ENCODE measurements at places on chromosomes 2 and 18.

DNA sequence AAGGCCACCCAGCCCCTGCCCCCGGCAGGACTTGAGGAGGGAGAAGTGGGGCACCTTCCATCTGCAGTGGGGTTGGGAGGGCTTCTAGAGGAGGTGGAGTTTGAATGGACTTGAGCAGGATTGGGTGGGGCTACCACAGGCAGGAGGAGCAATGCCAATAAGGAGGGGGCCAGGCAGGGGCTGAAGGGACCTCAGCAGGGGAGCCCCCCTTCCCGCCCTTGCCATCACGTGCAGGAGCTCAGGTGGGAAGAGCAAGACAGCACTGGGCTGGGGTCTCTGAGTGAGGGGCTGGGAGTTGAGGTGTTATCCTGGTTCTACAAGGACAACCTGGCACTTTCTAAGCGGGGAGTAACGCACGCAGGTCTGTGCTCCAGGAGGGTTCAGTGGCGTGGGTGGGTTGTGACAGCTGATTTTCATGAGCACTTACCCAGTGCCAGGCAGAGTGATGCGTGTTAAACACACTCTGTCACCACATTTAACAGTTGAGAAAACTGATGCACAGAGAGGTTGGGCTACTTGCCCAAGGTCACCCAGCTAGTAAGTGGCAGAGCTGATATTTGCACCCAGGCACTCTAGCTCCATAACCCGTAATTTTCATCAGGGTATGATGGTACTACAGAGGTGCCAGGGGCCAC lies 4.8 kb downstream of the CHRND start:
- DNase-seq: no peak

- no peak for DNase-seq
Measured at GRCh38 chr2:144517866-144518747, 1.8 kb downstream of the ZEB2 start.

GRCh38 chr2:134479696-134480330 lies 225.9 kb downstream of the MGAT5 start:
- no peak for DNase-seq

DNA sequence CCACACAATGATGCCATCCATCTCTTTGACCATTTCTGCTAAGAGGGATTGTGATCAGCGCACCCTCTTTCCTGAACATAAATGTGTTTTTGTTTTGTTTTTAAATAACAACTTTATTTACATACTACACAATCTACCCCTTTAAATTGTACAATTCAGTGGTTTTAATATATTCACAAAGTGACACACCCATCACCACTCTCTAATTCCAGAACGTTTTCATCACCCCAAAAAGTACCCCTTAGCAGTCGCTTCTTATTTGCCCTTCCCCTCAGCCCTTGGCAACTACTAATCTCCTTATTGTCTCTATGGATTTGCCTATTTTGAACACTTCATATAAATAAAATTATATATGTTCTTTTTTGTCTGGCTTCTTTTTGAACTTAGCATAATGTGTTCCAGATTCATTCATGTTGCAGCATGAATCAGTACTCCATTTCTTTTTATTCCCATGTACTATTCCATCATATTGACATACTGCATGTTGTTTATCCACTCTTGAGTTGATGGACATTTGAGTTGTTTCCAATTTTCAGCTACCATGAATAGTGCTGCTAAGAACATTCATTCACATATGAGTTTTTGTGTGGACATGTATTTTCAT lies 150.9 kb upstream of the NABP1 start:
- DNase-seq: no peak

GRCh38 chr2:168490946-168491605 lies 35.0 kb downstream of the CERS6 start:
- no peak for DNase-seq

DNA sequence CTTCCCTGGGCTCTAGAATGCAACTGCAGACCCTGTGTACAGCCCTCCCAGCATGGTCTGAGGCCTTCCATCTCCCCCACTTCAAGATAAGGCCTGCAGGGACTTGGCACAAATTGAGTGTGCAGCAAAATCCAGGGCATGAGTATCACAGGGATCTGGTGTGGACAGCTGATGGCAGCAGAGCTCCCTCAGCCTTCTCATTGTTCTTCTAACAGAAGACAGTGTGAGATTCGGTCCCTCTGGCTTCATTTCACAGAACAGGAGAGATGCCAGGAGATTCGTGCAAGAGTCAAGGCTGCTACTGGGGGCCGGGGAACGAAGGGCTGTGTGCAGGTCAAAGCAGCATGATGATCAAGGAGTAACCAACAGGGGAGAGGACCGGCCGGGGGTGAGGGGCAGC lies 85.8 kb downstream of the UXS1 start:
- DNase-seq: no peak

DNA sequence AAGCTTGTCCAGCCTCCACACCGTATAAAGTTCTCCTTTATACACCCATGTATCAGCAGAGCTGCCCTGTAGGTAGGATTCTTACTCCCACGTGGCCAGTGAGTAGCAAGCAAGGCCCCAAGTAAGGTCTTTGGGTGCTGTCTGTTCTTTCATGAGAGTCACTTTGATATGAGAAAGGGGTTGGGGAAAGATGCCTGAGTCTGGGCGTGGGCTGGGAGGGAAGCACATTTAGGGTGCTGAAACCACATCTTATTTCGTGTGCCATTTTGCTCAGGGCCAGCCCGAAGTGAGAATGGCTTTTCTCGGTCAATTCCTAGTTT lies 436 bp upstream of the ITPRIPL1 start:
- no peak for DNase-seq

GRCh38 chr2:240959941-240960308 lies 38.5 kb upstream of the SNED1 start:
- no peak for DNase-seq

DNA sequence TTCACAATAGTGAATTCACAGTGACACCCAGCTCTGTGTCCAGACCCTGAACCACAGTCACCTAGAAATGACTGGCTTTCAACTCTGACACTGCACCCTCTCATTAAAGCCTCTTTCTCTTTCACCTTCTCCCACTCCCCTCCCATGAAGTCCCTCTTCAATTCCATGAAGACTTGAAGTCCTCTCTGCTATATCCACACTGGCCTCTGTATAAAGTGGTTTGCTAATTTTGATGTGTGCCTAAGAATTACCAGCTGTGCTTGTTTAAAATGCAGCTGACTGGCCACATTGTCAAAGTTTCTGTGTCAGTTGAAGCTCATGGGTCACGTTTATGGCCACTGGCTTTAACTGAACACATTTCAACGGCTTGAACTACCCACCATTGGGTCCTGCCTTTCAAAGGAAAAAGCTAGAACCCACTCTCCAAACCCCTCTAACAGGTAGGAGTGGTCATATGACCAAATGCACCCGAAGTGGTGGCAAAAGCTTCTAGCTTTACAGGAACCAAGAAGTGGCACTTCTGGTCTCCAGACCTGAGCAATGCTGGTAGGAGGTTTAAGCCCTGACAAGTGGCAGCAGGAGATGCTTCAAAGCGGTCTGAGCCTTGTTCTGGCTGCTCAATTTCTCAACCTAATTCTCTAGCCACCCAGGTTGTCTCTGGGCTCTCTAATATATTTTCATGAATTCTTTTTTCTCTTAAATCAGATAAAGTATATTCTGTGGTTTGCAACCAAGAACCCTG lies 34.2 kb downstream of the B4GALT6 start:
- DNase-seq: no peak

- no peak for DNase-seq
Measured at GRCh38 chr2:162116352-162116751, 35.7 kb downstream of the GCG start.

- no peak for DNase-seq
Measured at GRCh38 chr2:133143645-133144044, 424.6 kb downstream of the NCKAP5 start.

GRCh38 chr2:221107424-221107823 lies 464.7 kb downstream of the EPHA4 start:
- no peak for DNase-seq

GRCh38 chr18:59492756-59493421 lies 133.8 kb upstream of the LMAN1 start:
- no peak for DNase-seq

DNA sequence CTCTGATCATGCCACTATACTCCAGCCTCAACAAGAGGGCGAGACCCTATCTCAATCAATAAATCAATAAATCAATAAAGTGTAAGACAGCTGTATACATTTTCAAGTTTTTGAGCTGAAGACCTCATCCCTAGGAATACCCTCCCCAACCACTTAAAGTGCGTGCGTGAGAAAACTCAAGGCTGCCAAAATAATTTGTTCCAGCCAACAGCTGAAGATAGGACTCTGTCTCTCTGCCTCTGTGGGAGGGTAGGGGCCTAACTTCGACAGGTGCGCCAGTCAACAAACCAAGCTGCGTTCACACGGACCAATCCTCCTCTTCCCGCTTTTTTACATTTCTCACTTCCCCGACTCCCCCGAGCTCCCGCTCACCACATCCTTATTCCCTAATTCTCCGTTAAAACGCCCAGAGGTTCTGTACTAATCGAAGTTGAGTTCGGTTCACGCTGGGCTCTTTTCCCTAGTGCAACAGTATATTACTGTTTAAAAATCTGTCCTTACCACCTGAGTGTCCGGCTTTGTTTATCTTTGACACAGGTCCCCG lies 618 bp downstream of the POLR2D start:
- DNase-seq: peak; percentile 17

DNA sequence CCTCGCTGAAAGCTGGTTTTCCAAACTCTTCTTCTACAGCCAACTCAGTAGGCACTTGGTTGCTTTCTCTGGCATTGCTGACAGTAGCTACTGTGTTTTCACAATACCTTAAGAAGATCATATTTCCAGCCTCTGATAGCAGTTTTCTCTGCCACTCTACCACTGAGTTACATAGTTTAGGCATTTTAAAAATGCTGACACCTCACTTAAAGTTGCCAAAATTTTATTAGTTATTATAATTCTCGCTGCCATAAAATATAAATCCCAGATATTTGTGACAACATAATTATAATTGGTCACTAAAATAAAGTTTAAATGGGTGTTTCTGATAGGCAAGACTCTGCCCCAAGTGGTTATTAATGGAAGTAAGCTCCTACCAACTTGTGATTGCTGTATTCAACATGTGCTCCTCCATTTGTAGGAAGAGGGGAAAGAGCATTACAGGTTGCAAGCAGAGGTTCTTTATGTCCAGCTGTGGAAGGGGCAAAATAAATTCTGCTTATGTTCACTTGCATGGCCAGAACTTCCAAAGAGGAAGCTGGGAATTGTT lies 1202.8 kb downstream of the CNTNAP5 start:
- no peak for DNase-seq

- no peak for DNase-seq
Measured at GRCh38 chr2:122328816-122329215, 573.4 kb downstream of the TSN start.

- DNase-seq: no peak
Measured at GRCh38 chr18:34859496-34859895, 149.4 kb downstream of the DTNA start.

DNA sequence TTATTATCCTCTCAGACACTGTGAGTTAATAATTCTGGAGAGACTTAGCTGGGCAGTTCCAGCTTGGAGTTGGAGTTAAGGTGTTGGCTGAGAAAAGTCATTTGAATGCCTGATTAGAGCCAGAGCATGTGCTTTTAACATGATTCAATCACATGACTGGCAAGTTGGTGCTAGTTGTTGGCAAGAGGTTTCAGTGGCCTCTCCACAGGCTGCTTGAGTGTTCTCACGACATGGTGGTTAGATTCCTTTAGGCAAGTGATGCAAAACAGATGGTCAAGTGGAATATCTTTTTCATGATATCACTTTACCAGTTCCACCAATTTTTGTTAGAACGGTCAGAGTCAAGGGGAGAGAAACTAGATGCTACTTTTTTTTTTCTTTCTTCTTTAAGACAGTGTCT lies 262.7 kb upstream of the FN1 start:
- DNase-seq: no peak

DNA sequence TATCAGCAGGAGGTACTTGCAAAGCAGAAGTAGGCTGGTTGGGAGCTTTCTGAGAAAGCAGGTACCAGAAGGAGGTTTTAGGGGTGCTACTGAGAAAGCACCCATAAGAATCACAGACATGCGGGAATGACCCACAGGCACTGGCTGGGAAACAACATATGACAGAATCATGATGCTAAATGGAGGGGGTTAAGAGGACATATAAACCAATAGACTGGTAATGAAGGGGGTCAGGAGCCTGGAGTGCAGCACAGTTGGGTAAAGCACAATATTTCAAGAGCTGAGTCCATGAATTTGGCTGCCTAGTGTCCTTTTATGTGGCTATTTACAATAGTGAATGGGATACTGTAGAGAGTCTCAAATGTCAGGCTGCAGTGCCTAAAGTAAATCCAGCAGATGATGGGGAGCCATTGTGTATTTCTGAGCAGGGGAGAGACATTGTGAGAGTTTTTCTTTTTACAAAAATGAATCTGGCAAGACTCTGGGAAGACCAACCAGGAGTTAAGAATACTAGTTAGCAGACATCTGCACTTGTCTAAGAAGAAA lies 27.6 kb upstream of the GMCL1 start:
- DNase-seq: no peak
